Caco-2 (cell line): ENCODE measurements at places on chromosomes 12 and 14. TPM values are rescaled to one million over a fixed set of nuclear protein-coding genes. Genes with fewer than 3 reads are reported as not detected.

RARG gene
- 11.8 and 12.9 TPM in 2 replicates for total RNA-seq

DNA sequence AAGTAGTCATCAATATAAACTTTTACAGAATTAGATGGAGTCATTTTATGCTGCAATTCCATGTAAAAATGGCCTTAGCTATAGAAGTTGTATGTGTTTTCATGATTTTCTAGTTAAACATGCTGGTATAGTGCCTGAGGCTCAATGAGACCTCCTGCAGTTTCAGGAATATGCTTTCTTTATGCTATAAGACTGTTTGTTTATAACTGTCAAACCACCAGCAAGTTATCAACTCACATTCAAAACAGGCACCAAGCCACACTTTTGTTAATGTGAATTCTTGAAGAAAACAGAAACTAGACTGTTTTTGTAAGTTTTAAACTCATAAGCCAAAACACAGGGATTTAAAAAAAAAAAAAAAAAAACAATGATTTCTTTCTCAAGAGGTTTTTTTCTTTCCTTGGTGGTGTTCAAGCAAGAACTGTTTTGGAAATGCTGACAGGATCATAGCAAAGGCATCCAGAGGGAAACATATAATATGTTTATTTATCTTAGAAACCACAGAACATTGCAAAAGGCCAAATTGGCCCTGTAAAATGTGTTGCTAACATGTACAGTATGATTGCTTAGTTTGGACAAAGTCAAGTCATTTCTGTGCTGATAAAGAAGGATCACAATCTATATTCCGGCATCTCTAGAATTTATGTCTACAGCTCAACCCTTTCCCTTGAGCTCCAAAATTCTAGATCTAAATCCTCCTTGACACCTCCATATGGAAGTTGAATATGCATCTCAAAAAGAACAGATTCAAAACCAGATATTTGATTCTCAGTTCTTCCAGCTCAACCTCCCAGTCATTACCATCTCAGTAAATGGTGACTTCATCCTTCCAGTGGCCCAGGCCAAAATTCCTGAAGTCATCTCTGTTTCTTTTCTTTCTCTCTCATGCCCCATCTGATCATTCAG, 29.0 kb upstream of the LUM start:
- no peak overlapping the region for H3K27ac ChIP-seq
- H3K27me3 ChIP-seq: no peaks in the 10 kb centered on the region
- H3K4me1 ChIP-seq: peaks cover 6% of the 10 kb centered on the region; the same call in 1 of the 2 replicates
- no peak overlapping the region for H3K4me3 ChIP-seq
- no peaks in the 10 kb centered on the region for H3K36me3 ChIP-seq

- DNase-seq: no peak
- H3K27me3 ChIP-seq: no peaks in the 10 kb centered on the region
- H3K27ac ChIP-seq: no peak overlapping the region
- H3K36me3 ChIP-seq: no peaks in the 10 kb centered on the region
- no peak overlapping the region for H3K4me3 ChIP-seq
Measured at GRCh38 chr14:103623883-103624482, 5.0 kb upstream of the KLC1 start.

DNA sequence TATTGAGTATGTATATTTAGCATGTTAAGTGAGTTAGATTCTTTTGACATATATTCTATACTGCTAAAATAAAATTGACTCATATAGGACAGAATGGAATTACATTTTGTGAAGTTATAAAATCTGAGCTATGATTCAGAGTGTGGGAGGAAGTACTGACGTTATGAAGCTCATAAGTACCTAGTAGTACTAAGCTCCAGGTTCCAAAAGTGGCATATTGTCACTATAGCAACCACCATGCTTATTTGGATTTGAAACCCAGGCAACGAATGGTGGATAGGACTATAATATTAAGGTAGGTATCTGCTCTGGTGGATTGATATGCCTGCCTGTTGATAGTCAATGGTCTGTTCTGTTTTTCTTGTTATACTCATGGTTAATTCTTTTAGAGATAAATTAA, 2.2 kb upstream of the FBXO33 start:
- no peaks in the 10 kb centered on the region for H3K27me3 ChIP-seq
- DNase-seq: no peak
- no peak overlapping the region for H3K27ac ChIP-seq

RHEBL1 gene
- total RNA-seq: 2.5 and 2.6 TPM in 2 replicates

DPPA3 gene
- total RNA-seq: 31.8 and 40.0 TPM in 2 replicates

- no peak overlapping the region for H3K27ac ChIP-seq
- H3K4me1 ChIP-seq: no peaks in the 10 kb centered on the region
- H3K36me3 ChIP-seq: peaks cover 3% of the 10 kb centered on the region
Measured at GRCh38 chr12:108812324-108812723, 45.1 kb downstream of the SSH1 start.
